ENCODE measurements at places on chromosomes 11 and 22.
A peak's percentile ranks its signal among the peaks of the same experiment; 100 is the strongest.

DNA sequence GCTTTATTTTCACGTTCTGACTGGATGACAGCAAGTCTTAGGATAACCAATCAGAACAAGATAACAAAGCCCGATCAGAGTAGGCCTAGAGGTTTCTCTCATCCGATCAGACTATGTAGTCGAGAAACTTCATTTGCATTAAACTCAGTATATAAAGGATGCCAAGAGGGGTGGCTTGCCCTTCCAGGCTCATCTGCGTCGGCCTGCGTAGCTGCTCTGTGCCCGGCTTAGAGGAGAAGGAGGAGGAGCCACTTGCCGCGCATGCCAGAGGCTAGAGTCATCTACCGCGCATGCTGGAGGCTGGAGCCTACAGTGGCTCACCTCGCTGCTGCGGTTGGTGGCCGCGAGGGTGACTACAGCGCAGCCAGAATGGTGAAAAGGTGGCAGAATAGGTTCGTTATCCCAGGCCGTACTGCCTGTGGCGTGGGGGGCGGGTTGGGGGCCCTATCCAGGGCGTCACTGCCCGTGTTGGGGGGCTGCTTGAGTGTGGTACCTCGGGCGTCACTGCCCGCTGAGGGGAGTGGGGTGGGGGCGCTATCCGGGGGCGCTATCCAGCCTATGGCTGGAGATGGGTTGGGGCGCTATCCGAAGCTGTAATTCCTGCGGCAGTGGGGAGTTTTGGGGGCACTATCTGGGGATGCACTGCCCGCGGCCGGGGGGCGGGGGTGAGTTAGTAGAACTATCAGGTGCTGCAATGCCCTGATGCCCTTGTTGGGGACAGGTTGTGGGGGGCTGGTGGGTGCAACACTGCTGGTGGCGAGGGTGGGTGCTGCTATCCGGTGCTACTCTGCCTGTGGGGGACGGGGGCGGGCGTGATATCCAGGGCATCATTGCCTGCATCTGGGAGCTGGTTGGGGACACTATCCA lies at the start of gene RFPL2:
TSS of gene RFPL2 (minus strand) at position 218 of the 867 bp plus-strand sequence. CDS start 2,622 bp downstream, outside the sequence.
- DNase-seq, result no peak

GRCh38 chr22:34776817-34777216 lies 289.1 kb upstream of the ISX start:
- DNase-seq, result no peak

DNA sequence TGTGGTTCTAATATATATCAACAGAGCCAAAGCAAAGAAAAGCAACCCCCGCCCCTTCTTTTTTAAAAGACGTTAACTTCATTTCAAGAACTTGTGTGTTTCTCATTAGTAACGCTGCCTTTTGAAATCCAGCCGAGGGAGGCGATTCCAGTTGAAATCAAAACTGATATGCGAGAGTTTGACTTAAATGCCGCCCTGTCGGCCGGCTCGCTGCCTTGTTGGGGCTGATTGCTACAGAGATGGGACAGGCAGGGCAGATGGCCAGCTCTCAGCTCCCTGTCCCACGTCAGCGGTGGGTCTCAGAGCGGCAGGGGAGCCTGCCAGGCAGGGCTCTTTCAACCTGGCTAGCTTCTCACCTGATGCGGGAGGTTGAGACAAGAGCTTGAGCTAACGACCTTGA lies 51.9 kb upstream of the ALX4 start:
- no peak for DNase-seq

DNA sequence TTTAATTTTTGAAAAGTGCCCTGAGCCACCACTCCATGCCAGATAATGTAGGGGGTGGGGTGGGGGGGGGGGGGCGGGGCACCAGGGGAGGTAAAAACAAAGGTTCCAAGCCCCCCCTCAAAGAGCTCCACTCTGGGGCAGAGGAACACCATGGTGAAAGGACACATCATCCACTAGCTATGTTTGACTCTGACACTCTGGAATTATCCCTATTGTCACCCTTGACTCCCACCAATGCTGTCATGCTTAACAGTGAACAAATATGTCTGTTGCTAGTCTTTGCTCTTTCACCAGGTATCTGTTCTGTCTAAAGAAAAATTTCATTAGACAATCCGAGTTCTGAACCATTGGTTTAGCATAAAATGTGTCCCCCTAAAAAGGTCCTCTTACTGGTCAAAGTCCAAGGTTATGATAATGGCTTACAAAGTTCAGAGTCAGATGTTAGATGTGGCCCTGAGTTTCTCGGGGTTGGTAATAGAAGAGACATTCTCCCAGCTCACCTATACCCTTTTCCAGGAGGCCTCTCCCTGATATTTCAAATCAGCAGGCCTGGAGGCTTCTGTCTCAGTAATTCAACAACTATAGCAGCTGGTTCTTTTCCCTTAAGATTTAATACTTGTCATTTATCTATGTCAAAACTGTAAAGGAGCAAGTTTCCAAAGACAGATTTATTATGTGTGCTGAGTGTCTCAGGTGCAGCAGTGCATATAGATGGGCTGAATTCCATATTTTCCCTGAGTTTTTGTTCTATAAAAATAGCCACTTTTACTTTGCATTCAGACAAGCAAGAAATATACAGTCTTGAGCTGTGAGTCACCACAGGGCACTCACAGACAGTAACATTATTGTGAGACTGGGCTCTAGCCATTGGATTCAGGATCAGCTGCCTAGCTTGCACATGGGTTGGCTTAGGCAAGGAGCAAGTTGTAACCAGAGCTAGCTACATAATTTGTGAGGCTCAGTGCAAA lies 174.1 kb downstream of the CSNK2A3 start:
- peak; percentile 34 for DNase-seq

- DNase-seq, result no peak
Measured at GRCh38 chr11:69242266-69242920, 51.6 kb upstream of the MYEOV start.

- no peak for DNase-seq
Measured at GRCh38 chr11:111300569-111300968, 2.2 kb downstream of the POU2AF3 start.

GRCh38 chr11:100734743-100735527 lies 47.8 kb downstream of the ARHGAP42 start:
- no peak for DNase-seq

DNA sequence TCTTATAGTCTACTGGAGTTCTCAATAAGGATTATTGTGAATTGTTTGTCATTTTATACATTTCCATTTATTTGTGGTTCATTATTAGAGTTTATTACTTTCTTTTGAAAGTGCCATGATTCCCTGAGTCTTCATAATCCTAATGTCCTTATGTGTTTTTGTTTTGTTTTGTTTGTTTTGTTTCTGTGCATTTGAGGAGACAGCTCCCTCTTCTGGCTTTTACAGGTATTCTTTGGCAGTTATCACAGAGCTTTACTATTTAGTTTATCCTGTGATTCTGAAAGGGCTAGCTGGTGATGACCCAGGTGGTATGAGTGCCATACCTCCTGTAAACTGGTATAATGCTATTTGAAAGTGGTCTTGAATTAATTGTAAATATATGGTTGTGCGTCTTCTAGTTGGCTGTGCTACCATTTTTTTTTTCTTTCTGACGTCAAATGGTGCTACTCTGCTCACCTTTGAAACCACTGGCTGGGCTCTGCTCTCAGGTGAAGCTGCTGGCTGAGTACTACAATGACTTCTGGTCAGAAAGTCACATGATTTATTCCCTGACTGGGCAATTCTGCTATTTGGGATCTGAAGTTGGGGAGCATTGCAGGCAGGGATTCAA lies 751.2 kb downstream of the JRKL start:
- DNase-seq, result no peak

DNA sequence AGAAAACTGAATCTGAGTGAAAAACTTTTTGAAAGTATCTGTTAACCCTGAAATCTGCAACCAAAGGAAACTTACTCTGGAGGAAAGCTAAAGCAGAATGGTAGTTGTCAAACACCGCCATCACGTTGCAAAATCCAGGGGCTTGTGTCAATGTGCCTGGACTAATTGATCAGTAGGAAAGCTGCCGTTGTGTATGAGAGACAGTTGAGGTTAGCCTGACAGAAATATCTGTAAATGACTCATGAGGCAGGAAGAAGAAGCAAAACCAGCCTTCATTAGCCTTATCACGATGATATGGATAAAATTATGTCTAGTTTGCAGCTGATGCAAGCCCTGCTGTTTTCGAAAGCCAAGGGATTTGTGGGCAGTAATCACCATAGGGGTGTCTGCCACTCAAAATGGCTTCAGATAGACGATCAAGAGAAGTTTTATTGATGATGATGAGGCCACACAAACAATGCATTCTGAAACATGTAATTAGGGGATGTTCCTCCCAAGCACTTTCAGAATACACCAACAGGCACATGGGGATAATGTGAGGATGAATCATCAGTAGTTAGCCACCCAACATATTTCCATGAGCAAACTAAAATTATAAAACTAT lies 8.9 kb downstream of the SCGB1A1 start:
- DNase-seq, result peak; percentile 42

DNA sequence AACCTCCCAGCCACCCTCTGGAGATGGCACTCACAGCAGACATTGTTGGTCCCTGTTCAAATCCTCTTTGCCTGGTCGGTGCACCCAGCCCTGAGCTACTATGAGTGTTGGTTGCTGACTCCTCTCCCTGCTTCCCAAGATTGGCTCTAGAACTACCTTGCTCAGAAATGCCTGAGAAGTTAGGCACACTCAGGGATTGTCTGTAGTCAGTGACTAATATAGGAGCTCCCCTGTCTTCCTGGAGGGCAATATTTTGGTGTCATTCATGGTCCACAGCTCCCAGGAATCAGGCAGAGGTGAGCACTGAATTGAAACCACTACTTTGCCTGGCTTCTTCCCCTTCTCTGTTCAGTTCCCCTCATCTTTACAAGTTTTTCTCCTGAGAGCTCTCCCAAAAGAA lies 325.9 kb downstream of the MIAT start:
- no peak for DNase-seq

- DNase-seq, result no peak
Measured at GRCh38 chr22:41302811-41303210, 1.5 kb downstream of the ZC3H7B start.

- DNase-seq, result no peak
Measured at GRCh38 chr11:110988671-110989070, 256.9 kb upstream of the POU2AF2 start.

DNA sequence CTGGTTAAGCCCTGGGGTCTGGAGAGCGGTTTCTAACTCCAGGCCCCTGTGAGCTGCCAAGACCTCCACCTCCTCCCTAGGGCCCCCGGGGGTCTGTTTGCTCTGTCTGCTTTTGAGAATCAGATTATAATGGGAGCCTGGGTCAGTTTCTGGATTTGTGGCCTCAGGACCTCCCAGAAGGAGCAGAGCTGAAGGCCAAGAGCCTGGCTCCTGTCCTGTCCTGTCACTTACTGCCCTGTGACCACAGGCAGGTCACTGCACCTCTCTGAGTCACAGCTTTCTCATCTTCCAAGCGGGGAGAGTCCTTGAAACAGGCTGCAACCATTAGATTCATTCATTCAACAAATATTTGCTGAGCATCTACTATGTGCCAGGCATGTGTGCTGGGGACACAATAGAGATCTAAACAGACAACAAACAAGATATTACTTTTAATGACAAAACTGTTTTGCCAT lies 87.3 kb upstream of the FGF3 start:
- no peak for DNase-seq
